Activated T-cell treated with anti-CD3 and anti-CD28 coated beads, Interleukin-2, amount 50 U/mL, for 24 hours (primary cell): ENCODE measurements at places on chromosomes 5 and 9.

GRCh38 chr5:94893412-94894135, 275.1 kb downstream of the SLF1 start:
- no peak overlapping the region for H3K4me3 ChIP-seq
- H3K27ac ChIP-seq: no peak overlapping the region
- no peaks in the 10 kb centered on the region for H3K27me3 ChIP-seq
- no peaks in the 10 kb centered on the region for H3K36me3 ChIP-seq

DNA sequence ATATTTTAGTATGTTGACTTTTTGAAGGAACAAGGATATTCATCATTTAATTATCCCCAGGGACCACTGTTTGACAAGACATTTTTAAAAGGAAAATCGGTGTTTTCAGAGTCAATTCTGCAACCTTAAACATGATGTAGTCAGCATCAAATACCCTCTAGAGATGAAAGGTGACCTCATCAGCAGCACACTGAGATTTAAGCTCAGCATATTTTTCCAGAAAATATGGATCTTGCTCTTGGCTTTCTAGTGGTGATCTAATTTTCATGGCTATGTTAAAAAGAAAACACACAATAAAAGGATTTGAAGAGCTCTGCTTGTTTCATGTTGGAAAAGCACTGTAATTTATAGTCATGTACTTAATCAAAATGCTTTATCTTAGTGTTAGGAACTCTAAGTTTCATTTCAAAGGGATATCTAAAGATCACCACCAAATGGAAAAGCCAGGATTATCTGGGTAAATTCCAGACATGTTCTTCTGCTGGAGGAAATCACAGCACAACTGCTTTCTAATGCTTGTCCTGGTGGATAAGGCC, 487.2 kb downstream of the ENC1 start:
- H3K4me1 ChIP-seq: no peaks in the 10 kb centered on the region
- no peak for DNase-seq
- peaks cover 25% of the 10 kb centered on the region for H3K27me3 ChIP-seq
- H3K4me3 ChIP-seq: no peak overlapping the region
- no peaks in the 10 kb centered on the region for H3K36me3 ChIP-seq

DNA sequence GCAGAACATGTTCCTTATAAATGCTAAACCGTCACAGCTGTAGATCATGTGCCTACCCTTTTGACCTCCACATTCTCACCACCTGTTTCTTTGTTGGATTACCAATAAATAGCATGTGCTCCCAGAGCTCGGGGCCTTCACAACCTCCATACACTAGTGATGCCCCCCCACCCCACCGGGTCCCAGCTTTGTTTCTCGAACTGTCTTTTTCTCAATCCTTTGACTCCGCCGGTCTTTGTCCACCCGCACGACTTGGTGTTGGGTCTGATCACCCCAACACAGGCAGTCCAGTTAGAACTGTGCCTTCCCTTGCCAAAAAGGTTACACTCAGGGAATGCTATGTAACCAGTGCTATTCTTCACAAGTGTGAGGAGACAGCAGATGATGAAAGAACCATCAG, 485.9 kb upstream of the C9orf72 start:
- H3K27ac ChIP-seq: no peak overlapping the region
- no peak overlapping the region for H3K4me3 ChIP-seq
- no peaks in the 10 kb centered on the region for H3K27me3 ChIP-seq
- DNase-seq: no peak

GRCh38 chr9:92494856-92495255, 12.6 kb upstream of the ASPN start:
- DNase-seq: no peak
- no peak overlapping the region for H3K27ac ChIP-seq
- H3K27me3 ChIP-seq: no peaks in the 10 kb centered on the region
- no peak overlapping the region for H3K4me3 ChIP-seq
- no peaks in the 10 kb centered on the region for H3K4me1 ChIP-seq

DNA sequence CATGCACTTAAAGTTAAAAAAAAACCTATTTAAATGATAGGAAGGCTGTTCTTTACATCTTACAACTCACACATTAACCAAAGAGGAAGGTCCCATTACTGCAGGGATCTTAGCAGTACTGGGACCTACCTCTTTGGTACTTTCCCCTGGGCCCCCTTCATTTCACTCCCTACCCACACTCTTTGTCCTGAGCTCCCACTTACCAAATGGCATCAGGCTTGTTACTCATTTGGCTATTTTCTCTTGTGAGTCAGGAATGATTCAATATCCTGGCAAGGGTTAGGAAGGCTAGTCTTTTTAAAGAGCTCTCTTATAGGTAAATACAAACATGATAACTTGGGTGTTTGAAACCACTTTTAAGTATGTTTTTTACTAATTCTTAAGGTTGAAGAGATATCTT, 117.4 kb upstream of the ELL2 start:
- no peak for DNase-seq
- no peaks in the 10 kb centered on the region for H3K36me3 ChIP-seq
- H3K4me1 ChIP-seq: peaks cover 64% of the 10 kb centered on the region
- H3K27me3 ChIP-seq: peaks cover 7% of the 10 kb centered on the region

DNA sequence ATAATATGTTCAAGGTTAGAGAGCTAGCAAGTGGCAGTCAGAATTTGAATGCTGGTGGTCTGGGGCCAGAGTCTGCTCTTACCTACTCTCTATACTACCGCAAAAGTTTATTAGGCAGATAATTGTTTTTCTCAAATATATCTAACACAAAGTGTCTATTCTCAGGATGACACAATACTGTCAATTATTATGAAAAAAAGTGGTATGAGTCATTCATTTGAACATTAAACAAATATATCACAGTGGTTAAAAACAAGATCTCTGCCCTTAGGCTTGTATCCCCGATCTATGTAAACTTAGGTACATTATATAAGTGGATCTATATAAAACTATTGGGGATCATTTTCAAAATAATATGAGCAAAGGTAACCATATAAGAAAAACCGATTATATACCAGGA, 354.9 kb downstream of the CETN3 start:
- no peak for DNase-seq
- H3K4me1 ChIP-seq: no peaks in the 10 kb centered on the region
- H3K36me3 ChIP-seq: no peaks in the 10 kb centered on the region
- H3K27me3 ChIP-seq: no peaks in the 10 kb centered on the region

DNA sequence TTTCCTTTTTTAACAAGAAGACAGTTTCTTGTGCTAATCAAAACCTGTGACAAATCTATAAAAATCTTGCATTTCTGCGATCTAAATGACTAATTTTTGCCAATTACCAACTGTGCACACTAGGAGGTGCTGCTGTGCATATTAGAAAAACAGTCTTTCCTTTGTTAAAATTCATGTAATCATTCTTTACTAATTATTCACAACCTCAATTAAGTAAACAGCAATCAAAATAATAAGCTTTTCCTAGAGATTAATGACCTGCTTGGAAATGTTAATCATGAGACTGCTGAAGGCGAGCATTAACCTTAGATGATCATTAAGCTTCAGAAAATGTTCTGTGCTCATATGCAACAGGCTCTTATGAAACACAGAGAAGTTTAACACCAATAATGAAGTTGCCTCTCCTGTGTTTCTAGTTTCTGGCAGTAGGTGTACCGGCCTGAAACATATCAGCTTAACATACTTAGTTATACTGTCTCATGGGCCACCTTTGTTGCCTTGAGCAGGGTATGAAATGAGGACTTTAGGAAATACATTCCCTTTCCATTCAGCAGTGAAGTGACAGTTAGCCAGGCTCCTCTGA, 17.7 kb downstream of the RFESD start:
- no peak for DNase-seq
- no peak overlapping the region for H3K27ac ChIP-seq
- H3K36me3 ChIP-seq: no peaks in the 10 kb centered on the region
- H3K27me3 ChIP-seq: no peaks in the 10 kb centered on the region
- H3K4me1 ChIP-seq: peaks cover 8% of the 10 kb centered on the region

GRCh38 chr5:116733991-116734975, 159.7 kb upstream of the SEMA6A start:
- DNase-seq: no peak
- no peaks in the 10 kb centered on the region for H3K4me1 ChIP-seq
- H3K36me3 ChIP-seq: no peaks in the 10 kb centered on the region
- no peaks in the 10 kb centered on the region for H3K27me3 ChIP-seq
- H3K4me3 ChIP-seq: no peak overlapping the region
- no peak overlapping the region for H3K27ac ChIP-seq

DNA sequence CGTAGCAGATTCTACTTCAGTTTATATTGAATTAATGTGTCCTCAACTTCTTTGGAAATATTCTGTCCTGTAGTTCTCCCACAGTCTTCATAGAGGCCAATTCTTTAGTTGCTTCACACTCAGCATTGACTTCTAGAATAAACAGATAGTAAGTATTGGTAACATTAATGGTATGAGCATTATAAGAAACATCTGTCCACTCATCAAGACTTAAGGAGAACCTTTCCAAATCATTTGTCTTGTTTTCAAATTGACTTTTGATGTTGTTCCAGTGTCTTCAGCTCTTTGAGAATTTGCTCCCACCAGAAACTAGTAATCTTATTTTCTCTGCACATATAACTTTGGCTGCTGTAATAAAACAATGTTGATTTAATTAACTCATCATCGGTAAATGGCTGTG, 18.3 kb downstream of the RANBP17 start:
- DNase-seq: no peak
- no peak overlapping the region for H3K4me3 ChIP-seq
- H3K4me1 ChIP-seq: no peaks in the 10 kb centered on the region
- no peaks in the 10 kb centered on the region for H3K27me3 ChIP-seq
- H3K36me3 ChIP-seq: no peaks in the 10 kb centered on the region

DNA sequence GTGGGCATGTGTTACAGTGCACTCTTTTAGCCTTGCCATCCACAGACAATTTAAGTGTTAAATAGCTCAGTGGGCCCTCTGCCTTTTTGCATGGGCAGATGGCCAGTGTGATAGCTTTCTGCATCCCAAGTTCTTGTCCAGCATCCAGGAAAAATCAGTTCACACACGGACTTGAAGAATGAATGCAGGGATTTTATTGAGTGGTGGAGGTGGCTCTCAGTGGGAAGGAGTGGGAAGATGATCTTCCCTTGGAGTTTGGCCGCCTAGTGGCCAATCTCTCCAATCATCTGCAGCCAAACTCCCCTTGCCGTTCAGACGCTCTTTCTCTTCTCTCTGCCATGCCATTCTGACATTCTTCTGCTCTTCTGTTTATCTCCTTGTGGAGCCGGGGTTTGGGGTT, 322.4 kb upstream of the GRAMD2B start:
- no peaks in the 10 kb centered on the region for H3K4me1 ChIP-seq
- H3K4me3 ChIP-seq: no peak overlapping the region
- no peaks in the 10 kb centered on the region for H3K36me3 ChIP-seq
- no peak for DNase-seq
- H3K27me3 ChIP-seq: no peaks in the 10 kb centered on the region

- no peaks in the 10 kb centered on the region for H3K27me3 ChIP-seq
- H3K4me1 ChIP-seq: no peaks in the 10 kb centered on the region
- H3K4me3 ChIP-seq: no peak overlapping the region
Observed at GRCh38 chr5:135016861-135017290, 17.2 kb downstream of the PITX1 start.

- H3K4me3 ChIP-seq: no peak overlapping the region
- H3K27ac ChIP-seq: no peak overlapping the region
- no peaks in the 10 kb centered on the region for H3K27me3 ChIP-seq
- DNase-seq: no peak
- peaks cover 82% of the 10 kb centered on the region for H3K36me3 ChIP-seq
- H3K4me1 ChIP-seq: peaks cover 14% of the 10 kb centered on the region
Observed at GRCh38 chr9:4721736-4722135, 19.3 kb downstream of the AK3 start.

- no peak for DNase-seq
- H3K27me3 ChIP-seq: no peaks in the 10 kb centered on the region
- peak overlapping the region; percentile 68 for H3K27ac ChIP-seq
- peaks cover 65% of the 10 kb centered on the region for H3K36me3 ChIP-seq
- peaks cover 72% of the 10 kb centered on the region for H3K4me1 ChIP-seq
Observed at GRCh38 chr5:132454361-132454760, 36.2 kb downstream of the IRF1 start.

GRCh38 chr9:125906893-125907292, 159.7 kb downstream of the PBX3 start:
- DNase-seq: no peak
- H3K27me3 ChIP-seq: no peaks in the 10 kb centered on the region
- H3K27ac ChIP-seq: no peak overlapping the region
- no peaks in the 10 kb centered on the region for H3K36me3 ChIP-seq
- no peak overlapping the region for H3K4me3 ChIP-seq

DNA sequence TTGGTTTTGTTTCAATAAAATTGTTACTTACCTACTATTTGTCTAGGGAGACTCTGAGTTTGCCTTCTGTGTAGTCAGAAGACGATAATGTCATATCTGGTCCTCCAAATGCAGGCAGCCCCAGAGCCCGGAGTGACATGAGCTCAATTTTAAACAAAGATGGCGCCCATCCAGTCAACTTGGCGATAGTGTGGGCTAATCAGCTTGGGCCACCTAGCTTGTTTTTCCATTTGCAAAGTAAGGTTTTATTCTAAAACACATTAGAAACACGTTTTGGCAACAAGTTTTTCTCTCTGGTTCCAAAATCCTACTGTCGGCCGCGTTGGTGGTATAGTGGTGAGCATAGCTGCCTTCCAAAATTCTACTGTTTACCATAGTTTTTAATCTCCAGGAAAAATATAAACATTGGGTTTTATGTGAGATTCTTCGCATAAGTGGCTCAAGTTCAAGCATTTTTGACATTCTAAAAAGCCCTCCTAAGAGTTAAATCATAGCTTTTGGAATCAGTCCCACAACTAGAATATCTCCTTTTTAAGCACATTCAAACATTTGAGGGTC, 13.2 kb downstream of the TSC1 start:
- H3K27ac ChIP-seq: no peak overlapping the region
- H3K4me3 ChIP-seq: no peak overlapping the region
- H3K4me1 ChIP-seq: no peaks in the 10 kb centered on the region
- no peak for DNase-seq

- peaks cover 46% of the 10 kb centered on the region for H3K4me1 ChIP-seq
- H3K27me3 ChIP-seq: no peaks in the 10 kb centered on the region
- H3K4me3 ChIP-seq: peak overlapping the region; percentile 59
- H3K36me3 ChIP-seq: no peaks in the 10 kb centered on the region
- H3K27ac ChIP-seq: peak overlapping the region; percentile 98
Observed at GRCh38 chr5:94793816-94794198, 175.3 kb downstream of the SLF1 start.

- peaks cover 14% of the 10 kb centered on the region for H3K4me1 ChIP-seq
- H3K27ac ChIP-seq: peak overlapping the region; percentile 71
- H3K4me3 ChIP-seq: no peak overlapping the region
- DNase-seq: no peak
Observed at GRCh38 chr5:150066436-150066835, 19.9 kb downstream of the CSF1R start.

- DNase-seq: no peak
- H3K4me3 ChIP-seq: no peak overlapping the region
- no peaks in the 10 kb centered on the region for H3K36me3 ChIP-seq
- H3K27me3 ChIP-seq: no peaks in the 10 kb centered on the region
Observed at GRCh38 chr9:84067821-84068220, 87.2 kb downstream of the RMI1 start.

DNA sequence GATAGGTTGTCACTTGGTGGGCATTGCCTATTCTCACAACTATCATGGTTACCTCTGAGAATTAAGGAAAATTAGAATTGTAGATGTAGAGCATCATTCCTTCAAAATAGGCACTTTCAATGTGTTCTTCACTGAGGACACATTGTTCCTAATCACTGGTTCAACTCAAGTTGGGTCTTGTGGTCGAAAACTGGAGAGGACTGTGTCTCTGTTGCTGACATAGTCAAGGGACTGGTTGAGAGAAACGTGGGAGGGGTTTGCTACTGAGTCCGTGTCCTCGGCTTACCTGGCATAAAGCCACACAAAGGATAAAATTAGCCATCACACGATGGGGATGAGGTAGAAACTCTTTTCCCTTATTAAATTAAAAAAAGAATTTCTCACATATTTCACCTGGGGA, 205.9 kb upstream of the CD180 start:
- no peak for DNase-seq
- H3K4me1 ChIP-seq: no peaks in the 10 kb centered on the region
- no peak overlapping the region for H3K4me3 ChIP-seq
- H3K36me3 ChIP-seq: no peaks in the 10 kb centered on the region
- H3K27ac ChIP-seq: no peak overlapping the region
